Hippocampal formation (tissue), 2 donors: ENCODE measurements at places on chromosomes 7 and 10.

GRCh38 chr10:111077785-111078504 lies 1.1 kb downstream of the ADRA2A start:
- no peak for DNase-seq

DNA sequence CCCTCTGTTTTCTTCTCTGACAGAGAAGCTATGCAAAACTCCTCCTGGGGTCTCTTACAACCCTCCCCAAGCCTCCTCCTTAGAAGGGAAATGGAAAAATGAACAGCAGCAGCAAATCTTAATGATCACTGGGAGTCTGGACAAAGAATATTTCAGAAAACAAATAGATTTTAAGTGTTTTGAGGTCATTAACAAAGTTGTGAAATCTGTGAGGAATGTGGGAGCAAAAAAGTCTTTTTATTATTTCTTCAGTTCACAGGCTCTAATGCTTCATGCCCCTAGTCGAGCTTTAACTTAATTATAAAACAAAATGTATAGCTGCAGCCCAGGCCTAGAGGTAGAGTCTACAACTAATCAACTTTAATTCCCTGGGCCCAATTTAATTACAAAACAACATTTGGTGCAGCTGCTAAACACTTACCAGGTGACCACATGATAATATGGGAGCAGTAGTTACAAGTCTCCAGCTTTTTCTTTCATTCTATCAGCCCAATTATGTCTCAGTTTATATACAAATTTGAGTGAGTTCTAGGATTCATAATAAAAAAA lies 293.2 kb downstream of the THSD7A start:
- DNase-seq: no peak

DNA sequence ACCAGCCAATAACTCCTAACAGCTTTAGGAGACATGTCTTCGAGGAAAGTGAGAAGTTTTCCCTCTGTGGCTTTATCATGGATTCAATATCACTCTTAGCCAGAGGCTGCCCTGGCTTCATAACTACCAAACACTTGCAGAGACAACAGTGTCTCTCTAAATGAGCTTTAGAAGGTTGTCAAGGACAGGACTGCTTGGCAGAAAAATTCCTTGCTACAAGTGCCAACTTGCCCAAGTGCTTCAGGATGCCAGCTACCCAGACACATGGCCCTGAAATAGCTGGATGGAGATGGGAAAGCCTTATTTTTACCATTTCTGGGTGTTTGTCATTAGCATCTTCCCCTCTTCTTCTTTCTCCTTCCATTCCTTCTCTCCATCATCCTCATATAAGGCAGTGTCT lies 137.1 kb upstream of the MDFIC start:
- no peak for DNase-seq

DNA sequence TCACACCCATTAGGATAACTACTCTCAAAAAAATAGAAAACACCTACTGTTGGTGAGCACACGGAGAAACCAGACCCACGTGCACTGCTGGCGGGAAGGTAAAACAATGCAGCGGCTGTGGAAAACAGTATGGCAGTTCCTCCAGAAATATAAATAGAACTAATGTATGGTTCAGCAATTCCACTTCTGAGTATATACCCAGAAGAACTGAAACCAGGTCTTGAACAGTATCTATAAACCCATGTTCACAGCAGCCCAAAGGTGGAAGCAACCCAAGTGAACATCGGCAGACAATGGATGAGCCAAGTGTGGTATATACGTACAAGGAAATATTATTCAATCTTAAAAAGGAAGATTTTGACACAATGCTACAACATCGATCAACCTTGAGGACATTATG lies 164.7 kb downstream of the ZMYND11 start:
- no peak for DNase-seq

DNA sequence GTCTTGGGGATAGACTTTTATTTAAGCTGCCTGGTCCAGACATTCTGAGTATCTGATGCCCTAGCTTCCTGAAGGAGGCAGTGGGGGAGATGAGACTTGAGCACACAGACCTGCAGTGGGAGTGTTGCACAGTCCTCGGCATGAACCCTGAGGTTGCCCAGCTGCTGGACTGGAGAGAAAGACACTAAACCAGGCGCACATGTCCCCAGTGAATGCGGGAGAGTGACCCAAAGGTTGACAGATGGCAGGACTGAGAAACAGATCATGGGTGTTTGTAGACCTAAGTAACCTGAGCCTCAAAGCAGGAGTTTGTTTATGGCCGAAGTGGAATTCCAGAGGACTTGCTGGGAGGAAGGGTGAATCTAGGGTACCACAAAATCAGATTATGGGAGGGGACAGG lies 15.7 kb upstream of the MSRB2 start:
- no peak for DNase-seq

DNA sequence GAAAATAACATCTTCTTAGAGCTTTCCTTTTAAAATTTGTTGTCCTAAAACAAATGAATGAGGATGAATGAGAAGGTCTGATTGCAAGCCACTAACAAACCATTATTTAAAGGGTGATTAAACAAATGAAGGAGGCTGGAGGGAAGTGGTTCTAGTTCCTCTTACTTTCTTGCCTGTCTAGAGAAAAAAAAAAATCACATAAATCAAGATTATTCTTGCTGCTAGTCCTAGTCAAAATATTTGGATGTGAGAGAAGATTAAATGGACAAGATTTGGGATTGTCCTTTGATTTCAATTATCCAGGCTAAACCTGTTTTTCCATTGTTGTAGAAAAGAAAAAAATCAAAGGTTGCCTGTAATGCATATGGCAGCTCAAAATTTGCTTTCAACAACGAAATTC lies 3.3 kb downstream of the SKAP2 start:
- no peak for DNase-seq

DNA sequence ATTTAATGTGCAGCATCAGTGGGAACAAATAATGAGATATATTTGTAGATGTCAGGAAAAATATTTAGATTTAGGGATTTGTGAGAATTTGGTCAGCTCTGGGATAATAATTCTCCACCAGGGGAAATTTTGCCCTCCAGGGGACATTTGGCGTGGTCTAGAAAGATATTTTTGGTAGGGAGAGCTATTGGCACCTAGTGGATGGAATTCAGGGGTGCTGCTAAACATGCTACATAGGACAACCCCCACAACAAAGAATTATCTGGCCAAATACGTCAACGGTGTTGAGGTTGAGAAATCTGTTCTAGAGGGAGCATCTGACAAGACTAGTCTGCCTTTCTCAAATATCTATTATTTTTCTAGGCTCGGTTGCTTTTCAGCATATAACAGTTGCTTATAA lies 2.1 kb downstream of the ADK start:
- no peak for DNase-seq

DNA sequence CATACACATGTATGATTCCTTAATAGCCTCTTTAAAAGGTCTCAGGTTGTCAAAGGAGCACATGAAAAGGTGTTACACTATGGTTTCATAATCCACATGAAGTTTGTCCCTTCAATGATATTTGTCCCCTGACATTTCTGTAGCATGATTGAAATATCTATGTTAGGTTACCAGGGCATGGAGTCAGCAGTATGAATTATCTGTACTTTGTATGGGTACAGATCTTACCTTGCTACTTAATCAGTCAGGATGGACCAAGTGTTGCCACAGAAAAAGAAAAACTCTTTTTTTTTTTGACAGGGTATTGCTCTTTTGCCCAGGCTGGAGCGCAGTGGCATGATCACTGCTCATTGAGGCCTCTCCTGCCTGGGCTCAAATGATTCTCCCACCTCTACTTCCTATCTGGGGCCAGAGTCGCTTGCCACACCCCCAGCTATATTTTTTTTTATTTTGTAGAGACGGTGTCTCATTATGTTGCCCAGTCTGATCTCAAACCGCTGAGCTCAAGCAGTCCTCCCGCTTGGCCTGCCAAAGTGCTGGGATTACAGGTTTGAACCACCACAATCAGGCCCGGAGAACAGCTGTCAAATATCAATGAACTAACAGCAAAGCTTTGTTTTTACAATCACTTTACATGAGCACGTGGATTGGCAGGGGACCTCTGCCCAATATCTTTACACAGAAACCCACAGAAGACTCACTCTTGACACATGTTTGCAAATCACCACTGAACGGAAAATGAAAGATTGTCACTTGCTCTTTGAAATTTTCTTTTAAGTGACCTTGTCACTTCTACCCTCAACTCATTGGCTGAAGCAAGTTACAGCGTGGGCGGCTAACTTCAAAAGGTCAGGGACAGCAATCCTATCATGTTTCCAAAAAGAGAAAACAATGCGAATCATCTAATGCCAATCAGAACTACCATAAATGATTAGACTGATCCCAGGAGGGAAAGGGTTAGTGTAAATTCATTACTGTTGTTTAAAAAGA lies 140.2 kb downstream of the PRKG1 start:
- DNase-seq: no peak

GRCh38 chr10:132932461-132933307 lies 9.7 kb downstream of the CFAP46 start:
- no peak for DNase-seq

- no peak for DNase-seq
Observed at GRCh38 chr7:30974605-30975255, 11.0 kb downstream of the GHRHR start.

DNA sequence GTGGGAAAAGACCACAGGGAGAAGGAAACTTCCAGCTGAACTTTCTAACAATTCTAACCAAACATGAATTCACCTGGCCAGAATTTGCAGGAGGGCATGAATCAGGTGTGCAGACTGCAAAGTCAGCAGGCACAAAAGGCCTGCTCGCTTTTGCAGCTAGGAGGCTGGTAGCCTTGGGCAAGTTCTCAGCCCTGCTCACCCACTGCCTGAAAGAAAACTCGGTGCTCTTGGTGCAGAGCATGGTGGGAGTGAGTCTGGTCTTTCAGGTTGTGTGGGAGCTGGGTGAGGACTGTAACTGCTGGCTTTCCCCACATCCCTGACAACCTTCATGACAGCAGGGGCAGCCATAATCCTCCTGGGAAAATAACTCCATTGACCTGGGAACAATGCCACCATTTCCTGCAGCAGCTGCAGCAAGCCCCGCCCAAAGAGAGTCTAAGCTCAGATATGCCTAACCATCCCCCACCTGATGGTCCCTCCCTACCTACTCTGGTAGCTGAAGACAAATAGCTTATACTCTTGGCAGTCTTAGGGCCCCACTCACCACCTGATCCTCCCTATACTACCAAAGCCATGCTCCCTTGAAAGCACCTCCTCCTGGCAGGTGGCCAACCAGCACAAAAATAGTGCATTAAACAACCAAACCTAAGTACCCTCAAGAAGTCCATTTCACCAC lies 31.6 kb downstream of the ZNF117 start:
- no peak for DNase-seq
